GM20000 (cell line): ENCODE measurements at places on chromosomes 4 and X.
A peak's percentile ranks its signal among the peaks of the same experiment; 100 is the strongest.

DNA sequence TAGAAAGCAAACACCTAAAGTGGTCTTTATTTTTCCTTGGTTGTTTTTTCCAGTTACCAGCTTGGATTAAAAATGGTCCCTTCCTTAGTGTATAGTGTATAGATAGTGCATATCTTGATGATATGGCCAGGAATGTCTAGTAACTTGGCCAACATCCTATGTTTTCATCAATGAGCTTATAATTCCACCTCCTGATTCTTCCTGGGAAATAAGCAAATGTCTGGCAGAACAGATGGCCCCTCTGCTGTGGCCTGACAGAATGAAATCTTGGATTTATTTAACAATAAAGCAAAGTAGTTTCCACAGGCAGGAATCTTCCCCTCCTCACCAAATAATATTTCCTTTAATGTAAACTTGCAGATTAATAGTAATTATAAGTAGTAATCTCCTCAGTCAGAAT is 6.1 kb downstream of the SCARB2 start:
- no peak for DNase-seq

DNA sequence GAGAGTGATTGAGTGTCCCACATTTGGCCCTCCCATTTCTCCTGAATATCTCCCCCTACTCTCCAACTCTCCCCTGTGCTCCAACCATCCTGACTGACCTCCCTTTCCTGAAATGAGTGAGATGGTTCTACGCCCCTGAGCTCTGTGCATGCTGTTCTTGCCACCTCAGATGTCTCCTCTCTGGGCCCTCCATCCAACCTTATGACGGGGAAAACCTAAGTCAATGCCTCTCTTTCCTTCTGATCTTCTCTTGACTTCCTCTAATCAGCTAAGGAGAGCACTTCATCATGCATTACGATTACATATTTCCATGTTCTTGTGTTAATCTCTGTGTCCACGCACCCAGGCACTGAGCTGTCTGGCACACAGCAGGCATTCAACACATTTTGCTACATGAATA is 1.1 kb upstream of the TNIP3 start:
- no peak for DNase-seq

- DNase-seq: no peak
Measured at GRCh38 chr4:138184886-138185285, 57.3 kb downstream of the SLC7A11 start.

DNA sequence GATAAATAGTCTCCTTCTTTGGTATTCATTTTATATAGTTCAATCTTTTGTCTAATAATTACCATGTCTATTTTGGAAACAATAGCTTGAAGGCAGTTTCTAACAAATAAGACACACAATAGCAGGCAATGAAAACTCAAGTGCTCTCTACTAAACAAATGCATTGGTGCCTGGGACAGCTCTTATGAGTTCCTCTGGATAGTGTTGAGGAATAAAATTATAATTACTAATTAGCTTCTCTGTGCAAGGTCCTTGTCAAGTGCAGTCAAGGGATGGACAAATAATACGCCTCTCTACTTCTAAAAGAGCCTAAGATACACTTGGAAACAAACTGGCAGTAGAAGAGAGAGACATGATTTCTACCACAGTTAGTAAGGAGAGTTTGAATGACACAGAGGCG is 229.0 kb upstream of the GLRA2 start:
- no peak for DNase-seq

DNA sequence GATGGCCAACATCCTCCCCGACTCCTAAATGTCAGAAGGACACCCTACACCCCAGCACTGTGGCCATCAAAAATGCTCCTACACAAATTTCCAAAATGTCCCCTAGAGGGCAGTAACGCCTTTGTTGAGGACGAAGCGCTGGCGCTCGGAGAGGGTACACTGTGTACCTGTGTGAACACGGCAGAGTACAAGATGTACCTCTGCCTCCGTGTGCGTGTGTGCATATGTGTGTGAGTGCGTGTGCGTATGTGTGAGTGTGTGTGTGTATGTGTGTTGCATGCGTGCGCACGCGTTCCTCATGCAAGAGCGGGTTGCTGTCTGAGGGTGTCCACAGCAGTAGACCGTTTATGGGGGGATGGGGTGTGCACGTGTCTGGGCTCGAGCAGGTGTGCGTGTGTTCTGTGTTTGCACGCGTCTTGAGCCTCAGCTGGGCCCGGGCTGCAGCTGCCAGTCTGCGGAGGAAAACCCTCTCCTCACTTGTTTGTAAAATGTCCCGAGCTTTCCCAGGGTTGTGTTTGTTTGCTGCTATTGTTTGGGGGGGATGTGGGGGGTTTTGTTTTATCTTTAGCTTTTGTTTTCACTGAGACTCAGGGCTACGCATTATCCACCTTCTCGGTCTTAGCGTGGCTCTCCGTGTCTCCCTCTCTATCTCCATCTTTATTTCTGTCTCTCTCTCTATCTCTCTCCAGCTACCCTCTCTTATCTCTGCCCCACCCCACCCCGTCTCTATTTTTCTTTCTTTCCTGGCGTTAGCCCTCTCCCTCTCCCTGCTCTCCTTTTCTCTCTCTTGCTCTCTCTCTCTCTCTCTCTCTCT is 10.4 kb upstream of the TSPYL2 start:
- peak; percentile 68 for DNase-seq

DNA sequence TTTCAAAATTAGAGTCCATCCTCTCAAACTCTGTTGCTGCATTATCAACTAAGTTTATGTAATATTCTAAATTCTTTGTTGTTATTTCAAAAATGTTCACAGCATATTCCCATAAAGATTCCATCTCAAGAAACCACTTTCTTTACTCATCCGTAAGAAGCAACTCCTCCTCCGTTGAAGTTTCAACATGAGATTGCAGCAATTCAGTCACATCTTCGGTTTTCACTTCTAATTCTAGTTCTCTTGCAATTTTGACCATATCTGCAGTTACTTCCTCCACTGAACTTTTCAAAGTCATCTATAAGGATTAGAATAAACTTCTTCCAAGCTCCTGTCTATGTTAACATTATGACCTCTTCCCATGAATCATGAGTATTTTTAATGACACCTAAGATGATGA is 216.6 kb upstream of the SLC7A11 start:
- no peak for DNase-seq

- DNase-seq: no peak
Measured at GRCh38 chr4:56692576-56692975, 11.5 kb upstream of the HOPX start.

DNA sequence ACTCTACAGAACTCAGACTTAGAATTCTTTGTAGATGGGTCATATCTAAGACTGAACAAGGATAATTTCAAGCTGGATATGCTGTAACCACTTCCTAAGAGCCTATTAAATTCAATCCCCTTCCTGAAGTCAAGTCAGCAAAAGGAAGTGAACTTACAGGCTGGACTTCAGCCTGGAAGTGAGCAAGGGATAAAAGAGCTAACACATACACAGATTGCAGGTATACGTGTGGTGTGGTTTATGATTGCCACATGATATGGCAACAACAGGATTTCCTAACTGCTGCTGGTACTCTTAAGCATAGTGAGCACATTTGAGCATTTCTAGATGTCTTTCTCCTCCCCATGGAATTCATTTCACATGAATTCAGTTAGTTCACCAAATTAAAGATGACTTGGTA is 38.2 kb upstream of the UXT start:
- no peak for DNase-seq

DNA sequence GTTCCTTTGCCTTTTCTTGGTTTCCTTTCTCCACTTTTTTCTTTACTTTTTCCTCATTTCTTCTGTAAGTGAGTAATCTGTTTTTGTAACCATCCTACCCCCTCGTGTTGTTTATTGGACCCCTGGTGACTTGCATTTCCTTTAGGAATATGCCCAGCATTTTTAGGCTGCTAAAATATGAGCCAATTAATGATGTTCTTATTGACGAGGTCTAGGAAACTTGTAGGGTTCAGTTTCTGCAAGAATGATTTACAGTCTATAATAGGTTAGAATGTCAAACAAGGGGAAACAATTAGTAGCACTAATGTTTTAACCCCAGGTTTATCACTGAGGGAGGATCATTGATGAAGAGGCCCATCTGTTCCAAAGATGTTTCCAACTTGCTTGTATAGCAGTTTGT is 79.0 kb downstream of the CPE start:
- DNase-seq: no peak

- no peak for DNase-seq
Measured at GRCh38 chrX:31237189-31237588, 165.3 kb upstream of the FTHL17 start.

DNA sequence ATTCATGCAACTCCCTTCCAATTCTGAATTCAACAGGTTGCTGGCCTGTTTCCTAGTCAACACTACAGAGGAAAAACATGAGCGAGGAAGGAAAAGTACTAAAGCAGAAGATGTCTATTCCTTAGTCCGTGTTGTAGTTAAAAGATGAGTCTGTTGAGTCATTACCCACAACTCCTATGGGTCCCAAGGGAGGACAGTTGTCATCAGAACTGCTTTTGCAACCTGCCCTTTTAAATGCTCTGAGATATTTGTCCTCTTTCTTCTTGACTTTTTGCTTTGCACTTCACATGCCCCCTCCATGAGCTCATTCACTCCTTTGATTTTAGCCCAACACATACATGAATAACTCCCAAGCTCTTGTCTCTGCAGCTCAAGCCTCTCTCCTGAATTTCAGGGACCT is 119.2 kb downstream of the CORIN start:
- DNase-seq: no peak

DNA sequence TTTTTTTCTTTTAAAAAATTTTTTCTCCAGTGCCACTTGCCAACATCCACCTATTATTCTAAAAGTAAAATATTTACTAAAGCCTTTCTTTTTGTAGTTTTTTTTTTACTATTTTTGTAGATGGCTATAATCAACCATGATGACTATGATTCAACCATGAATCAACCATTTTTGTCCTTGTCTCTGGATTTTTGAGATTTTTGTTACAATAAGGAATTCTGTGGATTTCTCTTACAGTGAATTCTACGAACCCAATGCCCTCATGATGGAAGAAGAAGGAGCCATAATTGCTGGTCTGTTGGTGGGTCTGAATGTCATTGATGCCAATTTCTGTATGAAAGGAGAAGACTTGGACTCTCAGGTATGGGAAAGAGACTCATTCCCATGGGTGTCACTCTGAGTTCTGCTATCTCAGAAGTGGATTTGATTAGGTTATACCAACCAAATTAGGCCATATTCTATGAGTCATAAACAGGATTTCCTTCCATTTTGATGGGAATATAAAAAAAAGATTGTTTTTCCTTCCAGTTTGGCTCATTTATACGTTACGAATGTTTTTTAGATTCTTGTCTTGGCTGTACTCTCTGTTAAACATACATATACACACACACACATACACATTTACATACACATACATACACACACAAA is 46.7 kb downstream of the RUFY3 start:
- DNase-seq: no peak

- DNase-seq: no peak
Measured at GRCh38 chr4:142535009-142535408, 311.1 kb downstream of the INPP4B start.

GRCh38 chr4:54683616-54684346 is 26.0 kb downstream of the KIT start:
- DNase-seq: no peak

DNA sequence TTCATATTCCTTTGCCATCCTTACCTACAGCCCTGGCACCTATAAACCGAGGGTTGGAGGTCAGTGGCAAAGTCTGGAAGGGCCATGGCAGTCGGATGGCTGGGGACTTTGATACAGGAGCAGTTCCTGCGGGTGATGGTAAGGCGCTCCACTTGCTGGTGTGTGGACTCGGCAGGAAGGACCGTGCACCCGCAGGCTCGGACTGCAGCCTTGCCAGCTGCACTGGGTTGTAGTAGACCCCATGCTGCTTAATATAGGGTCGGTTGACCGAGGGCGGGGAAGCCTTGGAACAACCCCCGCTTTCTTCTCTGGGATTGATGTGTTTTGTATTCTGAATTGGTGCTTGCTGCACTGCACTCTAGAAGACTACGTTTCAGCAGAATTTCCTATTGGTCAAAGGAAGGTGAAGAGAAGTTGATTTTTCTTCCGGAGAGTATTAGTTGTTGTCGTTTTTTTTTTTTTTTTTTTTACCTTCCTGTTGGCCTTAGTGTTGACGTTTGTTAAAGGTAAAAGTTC is 638 bp downstream of the BLTP1 start:
- DNase-seq: peak; percentile 41

DNA sequence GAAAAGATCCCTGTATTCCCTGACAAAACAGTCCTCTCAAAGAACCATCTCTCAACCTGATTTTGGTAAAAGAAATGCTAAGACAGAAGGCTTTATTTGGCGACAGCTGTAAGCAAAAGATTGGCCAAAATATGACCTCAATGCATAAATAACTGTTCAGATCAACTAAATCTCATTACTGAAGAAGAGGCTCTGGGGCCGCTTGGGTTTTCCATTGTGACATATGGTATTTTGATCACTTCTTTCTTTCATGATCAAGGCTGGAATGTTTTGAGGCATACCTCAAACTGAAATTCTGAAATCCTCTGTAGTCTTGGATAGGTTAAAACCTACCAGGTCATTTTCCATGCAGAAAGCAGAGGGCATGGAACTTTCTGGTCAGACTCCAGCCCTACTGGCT is 106.3 kb downstream of the C4orf51 start:
- DNase-seq: no peak

DNA sequence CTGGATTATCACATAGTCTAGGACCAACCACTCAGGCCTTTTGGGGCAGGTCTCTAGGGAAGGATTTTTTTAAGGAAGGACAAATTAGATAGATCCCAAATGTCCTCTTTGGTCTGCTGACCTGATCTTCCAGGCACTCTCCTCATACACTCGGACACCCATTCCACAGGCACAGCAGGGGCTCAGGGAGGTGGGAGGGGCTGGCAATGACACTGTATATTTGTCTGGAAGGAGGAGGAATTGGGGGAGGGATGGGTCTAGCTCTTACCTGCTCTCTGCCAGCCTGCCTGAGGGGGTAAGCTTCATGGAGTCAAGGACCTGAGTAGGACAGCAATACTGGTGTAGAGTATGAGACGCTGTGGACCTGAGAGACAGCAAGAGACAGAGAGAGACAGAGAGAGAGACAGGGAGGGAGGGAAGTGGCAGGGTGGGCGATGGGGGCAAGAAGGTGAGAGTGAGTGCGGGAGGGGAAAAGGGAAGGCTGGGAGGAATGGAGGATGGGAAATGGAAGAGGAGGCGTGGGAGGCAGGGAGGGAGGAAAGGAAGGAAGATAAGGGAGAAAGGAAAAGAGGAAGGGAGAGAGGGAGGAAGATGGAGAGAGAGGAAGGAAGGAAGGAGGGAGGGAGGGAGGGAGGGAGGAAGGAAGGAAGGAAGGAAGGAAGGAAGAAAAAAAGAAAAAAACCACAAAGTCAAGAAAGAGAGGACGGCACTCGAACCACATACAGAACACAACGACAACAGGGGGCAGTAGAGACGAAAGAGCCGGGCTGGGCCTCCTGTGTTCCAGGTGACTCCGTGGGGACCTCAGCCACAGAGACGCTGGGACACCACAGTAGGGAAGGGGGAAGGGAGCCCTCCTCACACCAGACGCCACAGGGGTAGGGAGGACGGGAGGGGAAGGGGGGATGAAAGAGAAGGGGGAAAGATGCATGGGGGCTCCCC is 1.8 kb downstream of the IQSEC2 start:
- DNase-seq: no peak

- DNase-seq: no peak
Measured at GRCh38 chrX:72395237-72395636, 89.5 kb upstream of the CITED1 start.
